ENCODE measurements at places on chromosomes 13 and 19. TPM values are rescaled to one million over a fixed set of nuclear protein-coding genes. Genes with fewer than 3 reads are reported as not detected.

Gene ATP4B
- total RNA-seq: not detected

Gene ZSCAN4
- 0.55 TPM for total RNA-seq

Gene ZNF492
- 1.9 TPM for total RNA-seq

Gene LGALS4
- not detected for total RNA-seq

Gene PSG11
- total RNA-seq: 43.9 TPM

Gene METTL21C
- not detected for total RNA-seq

All from G401 (cell line).